ENCODE measurements at places on chromosomes 2 and 18. TPM values are rescaled to one million over a fixed set of nuclear protein-coding genes. Genes with fewer than 3 reads are reported as not detected.
A peak's percentile ranks its signal among the peaks of the same experiment; 100 is the strongest.

The ACVR1 gene
- 6.8 TPM for polyA plus RNA-seq

The KATNAL2 gene
- not detected for polyA plus RNA-seq

The FBXO41 gene
- polyA plus RNA-seq, result 0.29 TPM

DNA sequence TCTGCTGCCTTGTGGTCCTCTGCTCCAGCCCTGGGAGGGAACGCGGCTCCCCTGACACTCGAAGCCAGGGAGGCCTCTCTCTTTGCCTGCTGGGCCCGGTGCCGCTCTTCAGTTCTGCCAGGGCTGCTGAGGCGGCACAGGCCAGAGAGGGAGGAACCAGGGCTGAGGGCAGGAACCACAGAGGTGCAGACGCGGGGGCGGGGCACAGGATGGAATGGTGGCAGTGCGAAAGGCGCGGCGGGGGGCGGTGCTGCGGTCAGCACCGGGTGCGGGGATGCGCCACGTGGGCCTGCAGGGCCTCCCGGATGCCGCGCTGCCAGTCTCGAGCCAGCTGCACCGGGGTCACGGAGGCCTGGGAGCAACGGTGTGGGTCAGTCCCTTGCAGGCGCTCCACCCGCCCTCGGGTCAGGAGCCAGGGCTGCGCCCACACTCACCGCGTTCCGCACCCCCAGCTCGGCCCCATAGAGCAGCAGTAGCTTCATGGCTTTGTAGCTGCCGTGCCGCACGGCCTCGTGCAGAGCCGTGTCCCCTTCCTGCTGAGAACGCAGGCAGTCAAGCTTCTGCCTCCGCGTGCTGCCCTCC is 4.4 kb downstream of the ANKRD23 start:
- no peak for DNase-seq

DNA sequence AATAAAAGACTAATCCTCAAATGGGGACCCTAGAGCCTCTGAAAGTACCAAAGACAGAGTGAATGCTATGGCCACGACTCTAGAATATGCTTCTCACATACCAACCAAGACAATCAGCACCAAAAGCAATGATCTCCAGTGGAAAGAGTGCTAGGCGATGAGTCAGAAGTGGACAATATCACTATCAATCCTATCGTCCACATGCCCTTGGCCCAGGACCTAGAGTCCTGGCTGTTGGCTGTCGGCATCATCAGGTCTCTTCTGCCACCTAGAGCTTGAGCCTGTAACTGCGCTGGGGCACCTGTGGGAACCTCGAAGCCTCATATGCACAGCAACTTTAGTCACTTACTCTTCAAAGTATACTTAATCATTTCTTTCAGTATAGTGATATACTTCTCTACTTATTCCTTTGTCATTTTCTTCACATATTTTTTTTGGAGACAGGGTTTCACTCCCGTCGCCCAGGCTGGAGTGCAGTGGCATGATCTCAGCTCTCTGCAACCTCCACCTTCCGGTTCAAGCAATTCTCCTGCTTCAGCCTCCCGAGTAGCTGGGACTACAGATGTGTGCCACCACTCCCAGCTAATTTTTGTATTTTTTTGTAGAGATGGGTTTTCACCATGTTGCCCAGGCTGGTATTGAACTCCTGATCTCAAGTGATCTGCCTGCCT is 29.7 kb downstream of the NOL10 start:
- peak; percentile 7 for DNase-seq

- no peak for DNase-seq
Measured at GRCh38 chr18:79548986-79549637, 130.5 kb upstream of the CTDP1 start.

GRCh38 chr2:239684271-239684810 is 283.5 kb upstream of the HDAC4 start:
- no peak for DNase-seq

DNA sequence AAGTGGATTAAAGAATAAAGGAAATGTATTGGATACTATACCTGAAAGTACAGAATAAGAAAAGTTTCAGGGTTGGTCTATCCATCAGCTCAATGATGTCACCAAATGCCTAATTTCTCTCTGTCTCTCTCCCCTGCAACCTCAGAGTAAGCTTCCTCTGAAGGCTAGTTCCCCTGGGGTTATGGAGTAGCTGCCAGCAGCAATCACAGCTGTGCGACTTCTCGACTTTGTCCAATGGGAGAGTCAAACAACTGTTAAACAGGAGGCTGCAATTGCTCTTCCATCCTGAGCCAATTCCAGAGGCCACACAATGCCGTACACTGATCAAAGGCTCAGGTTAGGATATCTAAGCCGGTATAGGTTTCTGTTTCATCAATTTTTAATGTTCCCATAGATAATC is 95.3 kb upstream of the FANCL start:
- DNase-seq, result no peak

DNA sequence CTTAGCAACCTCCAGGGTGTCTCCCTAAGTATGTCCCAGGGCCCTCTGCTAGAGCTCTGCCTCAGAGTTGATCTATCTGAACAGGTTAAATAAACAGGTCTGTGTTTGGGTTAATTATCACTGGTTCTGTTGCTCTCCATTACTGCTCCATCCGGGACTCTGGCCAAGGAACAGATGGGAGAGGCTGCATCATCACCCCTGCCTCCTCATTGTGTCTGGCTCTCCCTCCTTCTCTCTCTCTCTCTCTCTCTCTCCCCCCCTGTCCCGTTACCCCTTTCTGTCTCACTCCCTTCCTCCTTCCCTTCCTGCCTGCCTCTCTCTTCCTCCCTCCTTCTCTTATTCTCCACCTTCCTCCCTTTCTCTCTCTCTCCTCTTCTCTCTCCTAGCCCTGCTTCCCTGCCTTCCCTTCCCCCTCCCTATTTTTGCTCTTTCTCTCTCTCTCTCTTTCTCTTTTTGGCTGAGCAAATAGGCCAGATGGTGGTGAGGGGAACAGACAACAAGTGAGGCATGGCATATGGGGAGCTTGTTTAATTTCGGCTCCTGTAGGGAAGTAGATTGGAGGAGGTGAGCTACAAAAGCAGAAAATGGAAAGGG is 62.1 kb downstream of the SETBP1 start:
- no peak for DNase-seq

DNA sequence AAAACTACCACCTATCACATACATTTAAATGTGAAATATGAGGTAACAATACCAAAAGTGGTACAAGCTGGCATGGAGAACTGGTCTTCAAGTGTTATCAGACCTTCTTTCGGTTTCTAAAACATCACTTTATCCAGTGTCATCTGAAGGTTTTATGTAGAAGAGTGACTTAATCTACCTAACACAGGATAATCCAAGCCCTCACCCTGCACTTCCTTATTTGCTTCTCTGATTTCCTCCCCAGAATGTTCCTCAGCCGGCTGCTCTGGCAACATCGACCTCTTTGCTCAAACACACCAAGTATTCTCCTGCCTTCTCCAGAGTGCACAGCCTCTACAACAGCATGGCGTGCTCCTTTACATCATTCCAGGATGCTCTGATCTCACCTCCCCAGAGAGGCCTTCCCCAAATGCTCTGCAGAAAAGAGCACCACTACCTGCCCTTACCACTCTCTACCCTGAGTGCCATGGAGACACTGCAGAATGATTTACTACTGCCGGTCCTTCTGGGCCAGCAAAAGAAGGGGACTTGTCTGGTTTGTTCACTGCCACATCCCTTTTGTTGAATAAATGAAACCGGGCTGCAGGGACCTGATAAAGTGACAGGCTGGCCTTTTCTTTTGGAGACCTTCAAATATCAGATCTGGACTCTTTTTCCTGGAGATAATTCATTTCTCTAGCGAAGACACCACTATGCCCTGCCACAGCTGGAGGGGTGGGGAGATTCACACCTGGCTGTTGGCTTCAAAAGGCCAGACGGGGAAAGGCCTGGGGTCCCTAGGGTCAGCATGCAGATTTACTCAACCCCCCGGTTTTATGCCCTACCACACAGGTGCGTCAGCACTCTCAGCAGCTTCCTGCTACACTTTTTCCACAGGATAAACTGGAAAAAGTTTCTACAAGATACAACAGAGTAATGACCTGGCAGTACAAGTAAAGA is 42.0 kb downstream of the TTR start:
- DNase-seq, result no peak

DNA sequence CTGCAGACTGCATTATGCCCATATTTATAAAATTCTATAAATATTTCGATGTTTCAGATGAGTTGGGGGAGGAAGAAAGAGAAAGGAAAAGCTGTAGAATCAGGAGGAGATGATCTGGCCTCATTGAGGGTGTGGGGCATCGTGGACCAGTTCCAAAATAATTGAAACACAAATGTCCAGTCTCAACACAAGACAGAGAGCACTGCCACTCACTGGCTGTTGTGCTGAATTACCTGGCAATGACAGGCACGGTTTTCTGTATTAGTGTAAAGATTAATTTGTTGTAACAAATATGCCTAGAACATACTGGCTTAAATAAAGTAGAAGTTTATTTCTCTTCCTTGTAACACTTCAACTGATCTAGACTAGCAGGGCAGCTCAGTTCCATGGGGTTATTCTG is 24.1 kb downstream of the POLE4 start:
- DNase-seq, result no peak

DNA sequence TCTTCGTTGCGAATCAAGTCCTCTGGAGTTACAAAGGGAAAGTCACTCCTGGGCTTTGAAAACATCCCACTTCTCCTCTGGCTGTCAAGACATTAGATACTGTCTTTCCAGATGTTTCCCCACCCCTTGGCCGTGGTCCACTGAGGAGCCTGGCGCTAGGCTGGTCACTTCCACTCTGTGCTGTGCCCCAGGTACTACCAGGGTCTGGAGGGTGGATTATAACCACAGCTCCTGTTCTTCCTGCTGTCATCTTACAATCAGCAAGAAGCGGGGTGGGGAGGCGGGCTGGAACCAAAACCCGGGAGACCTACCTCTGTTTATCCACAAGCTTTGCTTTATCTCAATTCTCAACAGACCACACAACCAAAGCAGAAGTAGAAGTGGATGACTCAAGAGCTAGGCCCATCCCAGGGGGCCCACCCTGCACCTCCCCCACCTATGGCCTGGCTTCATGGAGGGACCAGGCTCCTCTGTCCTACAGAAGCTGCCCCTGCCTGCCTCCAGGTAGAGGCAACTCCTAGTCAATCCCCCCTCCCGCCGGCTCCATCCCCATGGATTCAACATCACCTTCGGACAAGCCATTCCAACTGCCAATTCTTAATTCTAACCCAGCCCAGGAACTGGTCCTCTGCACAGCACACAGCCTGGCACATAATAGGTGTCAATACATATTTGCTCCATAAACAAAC is 17.8 kb downstream of the SMAD7 start:
- peak; percentile 44 for DNase-seq

DNA sequence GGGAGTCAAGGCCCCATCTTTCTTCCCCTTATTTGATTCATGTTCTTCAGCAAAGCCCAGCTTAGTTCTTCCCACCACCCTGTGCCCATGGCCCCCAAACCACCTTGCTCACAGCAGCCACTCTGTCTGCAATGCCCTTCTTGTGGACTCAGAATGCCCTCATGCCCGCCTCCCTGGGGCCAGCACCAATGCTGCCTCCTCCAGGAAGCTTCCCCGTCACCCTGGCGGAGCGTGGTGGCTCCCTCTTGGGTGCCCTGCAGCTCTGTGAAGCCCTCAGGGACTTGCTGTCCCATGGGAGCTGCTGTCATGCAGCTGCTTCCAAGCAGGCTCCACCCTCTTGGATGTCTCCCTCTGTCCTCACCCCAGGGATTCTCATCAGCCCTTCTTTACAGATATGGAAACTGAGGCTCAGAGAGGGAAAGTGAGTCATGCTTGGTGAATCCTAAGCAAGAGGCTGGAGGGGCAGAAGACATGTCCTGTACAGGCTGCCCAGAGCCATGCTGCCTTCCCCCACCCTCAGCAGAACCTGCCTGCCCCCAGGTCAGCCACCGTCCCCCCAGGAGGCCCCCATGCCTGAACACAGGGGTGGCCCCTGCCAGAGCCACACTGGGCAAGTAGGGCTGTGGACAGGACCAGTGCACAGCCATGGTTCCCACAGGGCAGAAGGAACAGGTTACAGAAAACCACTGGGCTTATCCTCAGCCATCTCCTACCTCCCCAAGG is 11.8 kb upstream of the DUSP2 start:
- peak; percentile 52 for DNase-seq

GRCh38 chr18:66566616-66567015 is 37.3 kb downstream of the CDH19 start:
- no peak for DNase-seq

- DNase-seq, result no peak
Measured at GRCh38 chr18:13527730-13528129, 198.6 kb downstream of the FAM210A start.

GRCh38 chr2:138415985-138416384 is 85.6 kb upstream of the SPOPL start:
- DNase-seq, result no peak

DNA sequence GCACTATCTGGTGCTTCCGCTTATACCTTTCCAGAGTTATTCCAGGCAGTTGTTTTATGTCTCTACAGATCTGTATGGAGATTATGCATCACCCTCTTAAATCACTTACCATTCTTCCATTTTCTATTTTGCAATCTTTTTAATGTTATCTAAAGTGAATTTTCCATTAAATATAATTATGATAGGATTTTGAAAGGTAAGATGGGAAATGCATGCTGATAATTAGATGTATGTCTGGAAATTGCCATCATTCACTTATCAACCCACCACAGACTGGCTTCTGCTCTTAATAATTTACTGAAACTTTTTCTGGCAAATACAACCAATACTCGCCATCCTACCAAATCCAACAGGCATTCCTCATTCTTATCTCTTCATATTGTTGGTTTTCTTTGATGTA is 227.4 kb upstream of the MC4R start:
- DNase-seq, result no peak

- no peak for DNase-seq
Measured at GRCh38 chr2:218340656-218341055, 16.0 kb upstream of the CATIP start.

- peak; percentile 14 for DNase-seq
Measured at GRCh38 chr2:112829101-112829960, 7.2 kb downstream of the IL1B start.

- no peak for DNase-seq
Measured at GRCh38 chr2:100520224-100520623, 42.6 kb upstream of the PDCL3 start.

DNA sequence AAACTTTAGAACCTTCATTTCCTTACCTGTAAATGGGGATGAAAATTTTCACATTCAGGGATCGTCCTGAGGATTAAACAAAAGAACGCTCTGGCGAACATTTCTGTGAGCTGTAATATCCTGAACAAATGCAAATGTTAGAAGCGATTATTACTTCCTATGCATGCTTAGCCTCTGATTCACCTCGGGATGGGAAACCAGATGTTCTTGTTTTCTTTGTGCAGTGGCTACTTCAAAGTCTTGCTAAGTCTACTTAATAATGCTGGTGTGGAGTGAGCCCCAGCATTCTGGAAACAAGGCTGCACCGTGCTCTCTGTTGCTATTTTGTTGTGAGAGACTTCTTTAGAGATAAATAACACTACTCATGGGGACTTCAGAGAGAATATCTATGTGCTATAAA is 119.1 kb upstream of the PELI1 start:
- no peak for DNase-seq
